Renal cortical epithelial cell (primary cell): ENCODE measurements at places on chromosomes 2 and 18.

DNA sequence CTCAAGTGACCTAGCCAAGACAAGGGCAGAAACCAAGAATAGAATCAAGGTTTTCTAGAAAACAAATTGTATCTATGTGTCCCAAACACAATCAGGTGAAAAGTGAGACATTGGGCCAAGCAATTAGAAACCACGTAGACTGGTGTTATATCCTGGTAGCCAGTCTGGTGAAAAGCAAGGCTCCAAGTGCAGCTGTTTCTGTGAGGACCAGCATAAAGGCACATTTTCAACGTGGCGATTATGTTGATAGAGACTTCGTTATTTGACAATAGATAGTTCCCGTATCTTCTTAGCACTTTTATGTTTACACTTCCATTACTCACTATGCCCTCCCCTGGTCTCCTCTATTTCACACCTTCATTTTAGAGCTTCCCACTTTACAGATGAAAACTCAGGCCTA is 103.2 kb upstream of the ZFP36L2 start:
- DNase-seq, result no peak

- no peak for DNase-seq
Measured at GRCh38 chr2:204114295-204115136, 178.0 kb downstream of the ICOS start.

GRCh38 chr2:98701230-98701629 is 29.7 kb downstream of the MGAT4A start:
- peak; percentile 61 for DNase-seq

DNA sequence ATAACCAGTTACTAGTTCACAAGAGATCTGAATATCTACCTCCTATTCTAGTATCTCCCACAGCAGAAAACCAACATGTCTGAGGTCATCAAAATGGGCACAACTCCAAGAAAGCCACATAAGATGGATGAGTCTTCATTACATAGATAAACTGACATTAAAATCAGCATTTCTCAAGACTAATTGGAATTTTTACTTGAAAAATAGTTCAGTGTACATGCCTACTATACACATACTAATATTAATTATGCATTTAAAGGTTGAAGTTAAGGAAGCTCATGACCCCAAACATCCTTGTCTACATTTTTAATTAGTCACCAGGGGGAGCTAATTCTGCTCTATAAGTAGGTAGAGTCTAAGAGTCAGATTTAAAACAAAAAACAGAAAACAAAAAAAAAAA is 41.9 kb downstream of the ZNF521 start:
- DNase-seq, result peak; percentile 62

DNA sequence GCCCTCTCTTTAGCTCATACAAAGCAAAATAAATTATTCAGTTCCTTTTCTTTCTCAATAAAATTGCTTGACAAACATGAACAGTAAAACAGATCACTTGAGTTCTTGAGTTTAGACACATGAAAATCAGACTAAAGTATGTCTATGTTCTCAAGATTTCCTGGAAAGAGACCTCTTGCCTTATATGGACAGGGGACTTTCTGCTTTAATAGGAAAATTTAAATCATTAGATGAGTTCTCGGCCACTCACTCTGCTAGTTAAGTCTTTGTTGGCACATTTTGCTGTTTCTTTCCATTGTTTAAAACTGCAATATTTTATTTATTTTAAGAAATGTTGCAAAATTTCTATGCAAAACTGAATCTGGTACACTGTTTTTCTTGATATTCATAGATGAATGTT is 207.8 kb downstream of the RND3 start:
- DNase-seq, result no peak
